ENCODE measurements at places on chromosomes 5 and 9. TPM values are rescaled to one million over a fixed set of nuclear protein-coding genes. Genes with fewer than 3 reads are reported as not detected.

Gene NR5A1
- not detected for total RNA-seq

Gene TMEM215
- not detected for total RNA-seq

Gene GTF2H2C
- total RNA-seq, result 19.2 TPM

Gene IFNA2
- total RNA-seq, result not detected

Gene UQCRQ
- 78.5 TPM for total RNA-seq

Gene TAF9
- 67.0 TPM for total RNA-seq

Gene BOD1
- 47.1 TPM for total RNA-seq

Gene SLIT3
- 3.9 TPM for total RNA-seq
